ENCODE measurements at places on chromosomes 5 and 9.

- no peak for DNase-seq
Measured at GRCh38 chr5:136309376-136309775, 56.0 kb downstream of the TRPC7 start.

DNA sequence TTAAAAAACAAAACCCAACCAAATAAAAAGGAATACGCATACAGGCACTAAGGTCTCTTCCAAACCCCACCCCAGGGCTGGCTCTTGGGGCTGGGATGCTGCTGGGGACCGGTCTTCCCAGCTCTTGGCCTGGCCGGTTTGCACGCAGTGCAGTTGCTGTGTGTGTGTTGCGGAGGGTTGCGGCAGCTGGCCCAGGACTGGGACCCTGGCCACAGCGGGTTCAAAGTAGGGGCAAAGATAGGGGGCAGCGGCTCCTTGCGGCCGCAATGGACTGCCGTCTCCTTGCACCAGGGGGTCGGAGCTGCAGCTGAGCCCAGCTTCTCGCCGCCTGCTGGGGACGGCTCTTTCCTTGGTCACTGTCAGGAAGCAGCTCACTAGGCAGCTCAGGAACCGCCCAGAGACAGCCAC lies 5.0 kb downstream of the DMRT3 start:
- DNase-seq = no peak

- peak; percentile 78 for DNase-seq
Measured at GRCh38 chr5:5270958-5271785, 131.0 kb downstream of the ADAMTS16 start.

- peak; percentile 97 for DNase-seq
Measured at GRCh38 chr5:7868773-7869473, at the start of the genes FASTKD3 and MTRR. TSS of gene FASTKD3 (minus strand) at chr5:7869031. CDS start at chr5:7868083, 948 bp downstream. TSS of gene MTRR (plus strand) at chr5:7869148. CDS start at chr5:7870795, 1,647 bp downstream.

DNA sequence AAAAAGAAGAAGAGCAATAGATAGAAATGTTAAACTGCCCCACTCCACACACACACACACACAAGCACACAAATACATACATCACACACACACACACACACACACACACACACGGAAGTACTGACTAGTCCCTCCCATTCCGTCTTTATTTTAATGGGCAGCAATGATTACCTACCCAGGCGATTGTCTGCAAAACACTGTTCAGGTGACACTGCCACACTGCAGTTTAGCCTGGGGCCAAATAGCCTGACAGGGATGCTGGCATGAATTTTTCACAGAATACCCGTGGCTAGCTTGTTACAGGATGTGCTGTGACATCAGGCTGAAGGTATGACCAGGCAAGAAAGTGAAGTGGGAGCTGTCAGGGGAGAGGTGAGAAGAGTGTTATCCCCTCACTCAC lies 86.9 kb downstream of the FRMD3 start:
- no peak for DNase-seq

GRCh38 chr5:138699482-138699881 lies 53.7 kb upstream of the CTNNA1 start:
- no peak for DNase-seq

DNA sequence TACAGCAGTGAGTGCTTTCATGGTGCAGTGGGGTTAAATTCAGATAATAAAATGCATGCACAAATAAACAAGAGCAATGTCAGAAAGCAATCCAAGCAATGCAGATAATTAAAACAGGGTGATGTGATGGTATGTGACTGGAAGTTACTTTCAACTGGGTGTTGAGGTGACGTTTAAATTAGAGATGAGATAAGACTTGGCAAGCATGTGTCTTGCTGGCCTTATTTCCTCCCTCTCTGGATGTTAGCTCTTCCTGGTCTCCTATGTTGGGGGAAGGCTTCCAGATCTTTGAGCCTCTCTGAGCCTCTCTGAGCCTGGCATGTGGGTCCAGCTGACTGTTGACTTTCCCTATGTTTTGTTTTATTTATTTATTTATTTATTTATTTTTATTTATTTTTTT lies 54.4 kb downstream of the DOCK2 start:
- no peak for DNase-seq

DNA sequence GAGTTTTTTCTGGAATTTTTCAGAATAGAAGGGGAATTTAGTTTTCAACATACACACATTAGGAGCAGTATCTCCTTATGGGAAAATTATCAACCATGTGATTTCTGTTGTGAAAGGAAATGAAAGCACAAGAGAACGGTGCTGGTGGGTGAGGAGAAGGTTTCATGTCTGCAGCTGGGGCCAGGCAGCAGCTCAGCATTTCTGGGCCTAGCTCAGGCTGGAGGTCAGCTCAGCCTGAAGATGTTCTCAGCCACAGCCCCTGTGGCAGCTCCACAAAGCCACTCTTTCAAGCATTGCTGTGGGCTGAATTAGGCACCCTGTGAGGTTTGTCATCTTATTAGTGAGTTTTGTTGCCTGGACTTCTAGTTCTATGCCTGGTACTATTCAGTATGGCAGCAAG lies 90.3 kb downstream of the DIRAS2 start:
- DNase-seq = no peak

- DNase-seq = no peak
Measured at GRCh38 chr5:115374057-115374775, 77.8 kb upstream of the CCDC112 start.

DNA sequence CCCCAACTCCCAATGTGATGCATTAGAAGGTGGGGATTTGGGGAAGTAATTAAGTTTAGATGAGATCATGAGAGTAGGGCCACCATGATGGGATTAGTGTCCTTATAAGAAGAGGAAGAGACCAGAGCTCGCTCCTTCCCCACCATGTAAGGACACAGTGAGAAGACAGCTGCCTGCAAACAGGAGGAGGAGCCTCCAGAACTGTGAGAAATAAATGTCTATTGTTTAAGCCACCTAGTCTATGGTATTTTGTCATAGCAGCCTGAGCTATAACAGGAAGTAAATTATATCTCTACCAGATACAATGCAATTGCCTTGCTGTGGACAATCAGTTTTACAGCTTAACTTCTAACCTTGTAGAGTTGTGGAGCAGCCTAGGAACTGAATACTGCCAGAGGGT lies 58.0 kb downstream of the ANKRD33B start:
- no peak for DNase-seq

- DNase-seq = no peak
Measured at GRCh38 chr9:89400403-89401116, 82.3 kb downstream of the SECISBP2 start.

- peak; percentile 75 for DNase-seq
Measured at GRCh38 chr5:166377756-166378155, 1913.7 kb upstream of the WWC1 start.

DNA sequence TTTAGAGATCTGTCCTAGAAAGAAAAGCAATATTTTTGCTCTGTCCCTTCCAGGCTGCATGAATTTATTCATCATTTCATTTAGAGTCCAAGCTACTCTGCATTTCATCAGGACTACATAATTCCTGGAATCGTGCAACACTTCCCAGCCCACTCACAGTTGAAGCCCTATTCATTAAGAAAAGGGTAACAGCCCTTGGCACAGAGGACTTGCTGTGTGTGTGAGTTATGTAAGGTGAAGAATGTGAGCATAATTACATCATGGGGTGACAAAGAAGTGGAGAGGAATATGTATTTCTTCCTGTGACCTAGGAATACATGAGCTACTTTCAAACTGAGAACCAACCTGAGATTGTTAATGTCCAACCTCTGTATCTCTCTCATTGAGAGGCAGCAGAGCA lies 317.4 kb downstream of the ARHGEF28 start:
- no peak for DNase-seq

DNA sequence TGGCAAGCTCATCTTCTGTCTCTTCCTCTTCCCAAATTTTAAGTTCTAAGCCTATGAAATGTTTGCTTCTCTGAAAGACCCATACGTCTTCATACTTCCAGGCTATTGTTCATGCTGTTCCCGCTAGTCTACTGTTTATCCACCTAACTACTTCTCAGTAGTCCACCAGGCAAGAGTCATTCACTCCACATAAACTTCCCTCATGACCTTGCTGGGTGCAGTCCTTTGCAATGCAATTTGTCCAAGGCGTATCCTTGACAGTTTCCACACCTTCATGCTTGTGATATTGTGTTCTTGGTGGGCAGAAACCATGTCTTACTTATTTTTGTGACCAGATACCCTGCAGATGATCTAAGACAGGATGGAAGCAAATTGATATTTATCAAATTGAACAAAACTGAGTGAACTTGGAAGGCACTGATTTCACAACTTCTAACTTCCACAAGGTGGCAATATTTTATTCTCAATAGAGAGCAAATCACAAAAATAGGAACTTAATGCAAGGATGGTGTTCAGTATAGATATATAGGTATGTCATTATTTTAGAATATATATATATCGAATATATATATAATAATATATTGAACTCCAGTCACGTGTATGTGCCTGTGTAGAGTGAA lies 30.3 kb downstream of the TYRP1 start:
- DNase-seq = no peak

- no peak for DNase-seq
Measured at GRCh38 chr5:163585206-163585605, 79.8 kb downstream of the MAT2B start.

DNA sequence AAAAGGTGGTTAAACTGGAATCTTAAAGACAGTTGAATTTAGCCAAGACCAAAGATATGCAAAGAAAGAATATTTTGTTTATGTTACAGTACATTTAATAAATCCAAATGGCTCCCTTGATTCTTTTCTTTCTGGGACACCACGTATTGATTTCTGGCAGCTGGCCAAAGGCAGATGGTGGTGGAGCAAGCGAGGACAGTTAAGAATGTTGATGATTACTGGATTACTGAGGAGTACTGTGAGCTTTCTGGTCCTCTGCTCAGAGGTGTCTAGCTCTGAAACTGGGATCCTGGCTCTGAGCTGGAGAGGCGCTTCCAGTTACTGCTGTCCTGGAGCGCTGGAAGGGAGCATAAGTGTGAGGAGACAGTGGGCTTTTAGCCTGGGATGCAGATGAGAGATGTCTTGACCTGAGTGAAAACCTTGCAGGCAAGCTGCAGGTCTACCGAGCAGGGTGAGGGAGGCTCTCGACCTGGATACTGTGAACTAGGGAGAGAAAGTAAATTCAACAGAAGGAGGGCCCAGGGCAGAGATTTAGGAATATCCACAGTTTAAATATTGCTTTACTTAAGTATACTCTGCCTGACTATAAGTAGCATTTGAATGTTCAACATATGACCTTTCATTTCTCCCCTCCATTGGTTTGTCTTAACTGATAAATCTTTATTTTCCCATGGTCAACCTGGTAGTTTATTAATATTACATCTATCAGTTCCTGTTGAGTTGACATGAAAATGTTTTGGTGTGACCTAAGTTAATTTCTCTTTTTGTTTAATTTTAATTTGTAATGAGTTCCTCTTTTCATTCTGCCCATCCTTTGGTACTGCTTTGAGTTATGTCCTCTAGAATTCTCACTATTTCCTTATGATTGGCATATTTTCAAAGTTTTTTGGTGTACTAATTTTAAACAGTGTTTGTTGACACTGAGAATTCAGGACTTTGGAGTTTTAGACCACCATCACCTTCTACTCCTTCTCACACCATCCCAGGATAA lies 3.7 kb downstream of the SYK start:
- DNase-seq = peak; percentile 33

- DNase-seq = no peak
Measured at GRCh38 chr5:150313501-150313900, 10.8 kb upstream of the ARSI start.

DNA sequence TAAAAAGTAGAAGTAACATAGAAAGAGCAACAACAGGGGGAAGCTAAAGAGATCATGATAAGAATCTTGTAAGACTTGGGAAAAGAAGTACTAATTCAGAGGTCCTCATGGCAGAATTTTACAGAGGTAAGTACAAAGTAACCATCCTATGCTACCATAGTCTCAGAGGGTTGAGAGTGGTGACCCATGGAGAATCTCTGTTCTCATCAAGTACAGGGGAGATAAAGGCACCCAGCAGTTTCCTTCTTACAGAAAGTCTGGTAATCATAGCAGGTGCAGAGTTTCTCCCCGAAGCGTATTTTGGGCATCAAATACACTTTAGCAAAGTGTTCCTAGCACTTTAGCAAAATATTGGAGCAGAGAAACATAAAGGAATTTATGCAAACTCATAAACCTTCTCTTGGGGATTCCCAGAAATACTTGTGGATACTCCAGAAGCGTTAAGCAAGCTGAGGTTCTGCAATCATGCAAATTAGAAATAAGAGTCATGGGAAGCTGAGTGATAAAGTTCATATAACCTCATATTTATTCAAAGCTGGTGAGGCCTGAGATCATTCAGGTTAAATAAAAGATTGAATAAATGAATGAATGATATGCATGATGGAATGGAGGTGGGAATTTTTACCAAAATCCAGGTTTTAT lies 101.0 kb upstream of the SMC2 start:
- DNase-seq = no peak

DNA sequence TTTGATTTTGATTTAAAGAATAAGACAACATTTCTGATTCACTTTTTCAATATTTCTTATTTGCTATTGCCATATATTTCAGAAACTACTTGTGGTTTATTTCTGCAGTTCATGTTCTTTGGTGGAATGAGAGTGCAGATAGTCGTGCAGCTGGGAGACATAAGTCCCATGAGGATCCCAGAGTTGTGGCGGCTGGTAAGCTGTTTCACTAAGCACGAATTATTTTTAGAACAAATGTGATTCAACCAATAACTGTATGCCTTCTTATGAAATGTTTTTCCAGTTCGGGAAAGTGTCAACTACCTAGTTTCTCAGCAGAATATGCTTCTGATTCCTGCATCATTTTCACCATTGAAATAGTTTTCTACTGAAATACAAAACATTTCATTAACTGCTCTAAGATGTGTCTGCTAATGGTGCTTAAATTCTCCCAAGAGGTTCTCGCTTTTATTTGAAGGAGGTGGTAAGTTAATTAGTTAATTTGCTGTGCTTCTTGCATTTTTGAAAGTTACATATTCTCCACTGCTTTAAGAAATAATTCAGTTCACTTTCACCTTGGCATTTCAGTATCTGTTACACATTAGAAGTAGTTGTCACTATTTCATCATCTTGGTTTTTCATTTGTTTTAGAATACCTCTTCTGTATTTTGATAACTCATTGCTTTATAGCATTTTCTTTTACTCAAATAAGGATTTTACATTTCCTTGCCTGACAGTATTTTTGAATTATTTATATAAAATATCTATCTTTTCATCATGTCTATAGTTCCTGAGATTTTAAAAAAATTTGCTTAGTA lies 9.0 kb downstream of the NIPSNAP3B start:
- no peak for DNase-seq
